ENCODE measurements at places on chromosomes 4 and X.

GRCh38 chr4:42531341-42532030 lies 125.4 kb downstream of the ATP8A1 start:
- DNase-seq, result no peak

- no peak for DNase-seq
These were observed 117.3 kb downstream of the SNCA start for GRCh38 chr4:89719536-89720090.

DNA sequence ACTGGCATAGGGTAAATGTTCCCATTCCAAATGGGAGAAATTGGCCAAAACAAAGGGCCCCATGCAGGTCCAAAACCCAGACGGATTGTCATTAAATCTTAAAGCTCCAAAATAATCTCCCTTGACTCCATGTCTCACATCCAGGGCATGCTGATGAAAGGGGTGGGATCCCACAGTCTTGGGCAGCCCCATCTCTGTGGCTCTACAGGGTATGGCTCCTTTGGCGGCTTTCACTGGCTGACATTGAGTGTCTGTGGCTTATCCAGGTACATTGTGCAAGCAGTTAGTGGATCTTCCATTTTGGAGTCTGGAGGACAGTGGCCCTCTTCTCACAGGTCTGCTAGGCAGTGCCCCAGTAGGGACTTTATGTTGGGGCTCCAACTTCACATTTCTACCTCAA lies 772.9 kb upstream of the INTU start:
- DNase-seq, result no peak

- no peak for DNase-seq
These were observed 87.0 kb upstream of the RPL34 start for GRCh38 chr4:108533245-108533844.

GRCh38 chr4:77193511-77194102 lies 36.6 kb downstream of the CCNG2 start:
- no peak for DNase-seq

DNA sequence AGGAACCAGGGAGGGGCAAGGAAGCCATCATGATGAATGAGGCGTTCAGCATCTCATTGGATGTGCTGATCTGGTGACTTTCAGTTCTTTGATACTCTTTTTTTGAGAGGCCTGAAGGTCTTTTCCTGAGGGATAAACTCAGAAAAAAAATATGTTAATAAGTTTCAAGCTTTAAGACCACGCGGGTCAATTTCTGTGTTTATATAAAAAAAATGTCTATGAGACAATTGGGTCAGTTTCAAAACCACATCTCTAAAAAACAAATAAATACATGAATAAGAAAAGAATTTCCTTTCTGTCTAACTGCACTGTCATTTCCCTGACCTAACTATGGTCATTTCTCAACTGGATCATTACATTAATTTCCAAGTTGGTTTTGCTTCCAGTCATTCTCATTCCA lies 62.6 kb downstream of the TRIML1 start:
- no peak for DNase-seq

DNA sequence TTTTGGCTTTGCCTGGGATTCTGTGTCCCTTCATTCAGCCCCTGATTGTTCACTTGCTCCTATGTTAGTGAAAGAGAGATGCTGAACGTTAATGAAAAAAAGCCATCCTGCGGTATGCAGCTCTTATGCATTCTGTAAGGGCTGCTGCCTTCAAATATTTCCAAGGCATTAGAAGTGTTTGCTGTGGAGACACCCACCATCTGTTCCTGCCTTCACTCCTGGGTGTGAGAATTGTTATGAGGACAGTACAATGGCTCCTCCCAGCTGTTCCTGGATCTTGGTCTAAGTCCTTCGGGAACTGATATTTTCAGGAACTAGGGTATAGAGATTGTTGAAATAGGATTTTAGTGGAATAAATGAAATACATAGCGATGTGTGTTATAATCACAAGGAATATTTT lies 427.1 kb upstream of the FAM47C start:
- DNase-seq, result no peak

DNA sequence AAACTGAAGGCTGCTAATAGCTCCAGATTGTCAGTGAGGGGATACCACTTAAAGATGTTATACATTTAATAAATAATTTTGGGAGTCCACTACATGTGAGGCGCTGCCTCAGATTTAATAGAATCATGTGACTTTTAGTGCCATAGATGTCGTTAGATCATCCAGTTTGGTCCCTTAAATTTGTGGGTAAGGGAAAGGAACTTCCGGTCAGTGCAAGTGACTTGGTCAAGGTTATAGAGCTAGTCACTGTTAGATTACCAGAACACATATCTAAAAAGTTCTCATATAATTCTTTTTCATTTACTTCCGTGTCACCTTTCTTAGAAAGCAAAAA lies 529 bp upstream of the UBA6 start:
- DNase-seq, result no peak

DNA sequence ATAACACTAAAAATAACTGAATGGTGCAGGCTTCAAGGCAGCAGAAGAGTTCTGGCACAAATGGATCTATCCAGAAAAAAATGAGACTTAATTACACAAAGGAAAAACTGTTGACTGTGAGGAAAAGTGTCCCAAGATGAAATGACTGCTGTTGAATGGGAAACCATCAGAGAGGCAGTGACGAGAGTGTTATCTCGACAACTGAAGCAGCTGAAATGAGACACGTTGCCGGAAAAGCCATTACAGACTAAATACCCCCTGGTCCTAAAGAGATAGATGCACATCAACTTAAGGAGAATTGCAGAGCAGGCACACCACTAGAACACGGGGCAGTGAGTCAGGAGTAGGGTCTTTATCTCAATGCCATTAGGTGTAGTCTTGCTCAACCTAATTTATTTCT lies 277.8 kb downstream of the DMD start:
- no peak for DNase-seq
